Stimulated activated CD8-positive, alpha-beta memory T cell treated with anti-CD3 and anti-CD28 coated beads, Interleukin-7, amount 100 ng/mL, for 4 hours (primary cell): ENCODE measurements at places on chromosomes 13 and 19.

DNA sequence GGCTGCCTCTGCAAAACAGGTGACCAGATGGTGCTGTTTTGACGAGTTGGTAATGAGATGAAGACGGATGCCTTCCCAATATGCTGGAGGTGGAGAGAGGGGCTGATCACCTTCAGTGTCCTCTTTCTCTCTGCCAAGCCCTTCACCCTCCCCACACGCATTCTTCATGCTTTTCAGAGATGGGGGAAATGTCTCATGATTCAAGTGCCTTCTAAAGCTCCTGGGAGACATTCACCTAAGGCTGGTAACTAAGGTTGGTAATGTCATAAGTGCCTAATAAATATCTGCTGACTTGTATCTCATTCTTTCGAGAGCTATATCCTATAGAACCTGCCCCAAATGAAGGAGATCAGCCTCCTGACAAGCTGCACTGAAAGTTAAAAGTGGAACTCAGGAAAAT lies 86.2 kb upstream of the MBNL2 start:
- DNase-seq = no peak

DNA sequence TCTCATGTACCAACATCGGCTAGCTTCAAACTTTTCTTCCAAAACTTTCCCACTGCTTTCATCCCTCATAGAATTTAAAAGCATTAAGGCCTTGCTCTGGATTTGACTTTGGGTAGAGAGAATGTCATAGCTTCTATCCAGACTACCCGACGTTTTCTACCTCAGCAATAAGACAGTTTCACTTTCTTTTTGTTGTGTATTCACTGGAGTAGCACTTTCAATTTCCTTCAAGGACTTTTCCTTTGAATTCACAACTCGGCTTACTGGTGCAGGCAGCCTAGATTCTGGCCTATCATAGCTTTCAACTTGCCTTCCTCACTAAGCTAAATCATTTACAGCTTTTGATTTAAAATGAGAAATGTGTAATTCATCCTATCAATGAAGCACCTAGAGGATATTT lies 420.4 kb upstream of the GPC6 start:
- DNase-seq = no peak

DNA sequence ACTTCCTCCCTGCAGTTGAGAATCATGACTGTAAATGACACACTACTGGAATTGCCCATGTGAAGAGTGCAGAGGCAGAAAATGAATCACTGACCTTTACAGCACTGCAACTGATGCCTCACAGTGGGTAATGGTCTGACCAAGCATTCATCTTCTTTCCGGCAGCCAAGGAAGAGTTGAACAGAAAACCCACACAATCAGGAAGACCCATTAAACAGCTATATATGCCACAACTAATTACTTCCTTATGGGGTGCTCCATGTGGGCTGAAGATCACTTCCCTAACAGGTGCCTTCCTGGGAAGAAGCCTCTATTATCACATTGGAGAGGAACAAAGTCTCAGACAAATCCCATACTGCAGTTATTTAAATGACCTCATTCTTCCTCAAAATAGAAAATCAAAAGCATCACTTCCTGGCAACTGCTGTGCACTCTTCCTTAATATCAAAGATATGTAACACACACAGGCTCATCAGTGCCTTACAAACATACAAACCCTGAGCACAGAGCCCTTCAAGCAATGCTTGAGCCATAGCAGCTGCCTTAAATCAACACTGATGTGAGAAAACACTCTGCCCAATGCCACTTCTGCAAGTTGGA lies 45.8 kb downstream of the RUBCNL start:
- DNase-seq = no peak

- no peak for DNase-seq
These were observed 406.9 kb upstream of the SLC10A2 start for GRCh38 chr13:103473081-103473480.

DNA sequence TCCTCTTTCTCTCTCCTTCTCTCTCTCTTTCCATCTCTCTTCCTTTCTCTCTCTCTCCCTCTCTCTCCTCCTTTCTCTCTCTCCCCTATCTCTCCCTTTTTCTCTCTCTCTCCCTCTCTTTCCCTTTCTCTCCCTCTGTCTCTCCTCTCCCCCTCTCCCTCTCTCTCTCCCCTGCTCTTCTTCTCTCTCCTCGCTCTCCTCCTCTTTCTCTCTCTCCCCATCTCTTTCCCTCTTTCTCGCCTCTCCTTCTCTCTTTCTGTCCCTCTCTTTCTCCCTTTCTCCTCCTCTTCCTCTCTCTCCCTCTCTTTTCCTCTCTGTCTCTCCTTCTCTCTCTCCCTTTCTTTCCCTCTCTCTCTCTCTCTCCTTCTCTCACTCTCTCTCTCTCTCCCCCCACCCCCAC lies 196.6 kb downstream of the UQCRFS1 start:
- no peak for DNase-seq

DNA sequence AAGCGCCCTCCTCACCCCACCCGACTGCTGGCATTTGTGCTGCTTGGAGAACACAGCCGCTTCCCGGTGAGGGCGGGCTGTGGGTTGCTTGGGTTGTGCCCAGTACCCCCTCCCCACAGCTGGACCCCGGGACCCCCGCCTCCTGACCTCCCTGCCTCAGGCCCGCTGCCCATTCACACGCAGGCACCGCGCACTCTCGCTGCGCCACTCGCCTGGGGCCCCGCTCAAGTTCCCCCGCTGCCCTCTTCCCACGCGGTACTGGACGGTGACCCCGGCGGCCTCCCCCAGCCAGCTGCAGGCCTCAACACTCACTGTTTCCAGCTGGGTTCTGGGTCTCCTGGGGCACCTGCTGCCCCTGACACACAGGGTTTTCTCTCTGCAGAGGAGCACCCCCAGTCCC lies 16.4 kb downstream of the PLEKHJ1 start:
- DNase-seq = no peak

GRCh38 chr13:55432814-55433213 lies 1707.9 kb upstream of the PRR20A start:
- DNase-seq = no peak

GRCh38 chr19:13684021-13684420 lies 80.3 kb upstream of the MRI1 start:
- no peak for DNase-seq

DNA sequence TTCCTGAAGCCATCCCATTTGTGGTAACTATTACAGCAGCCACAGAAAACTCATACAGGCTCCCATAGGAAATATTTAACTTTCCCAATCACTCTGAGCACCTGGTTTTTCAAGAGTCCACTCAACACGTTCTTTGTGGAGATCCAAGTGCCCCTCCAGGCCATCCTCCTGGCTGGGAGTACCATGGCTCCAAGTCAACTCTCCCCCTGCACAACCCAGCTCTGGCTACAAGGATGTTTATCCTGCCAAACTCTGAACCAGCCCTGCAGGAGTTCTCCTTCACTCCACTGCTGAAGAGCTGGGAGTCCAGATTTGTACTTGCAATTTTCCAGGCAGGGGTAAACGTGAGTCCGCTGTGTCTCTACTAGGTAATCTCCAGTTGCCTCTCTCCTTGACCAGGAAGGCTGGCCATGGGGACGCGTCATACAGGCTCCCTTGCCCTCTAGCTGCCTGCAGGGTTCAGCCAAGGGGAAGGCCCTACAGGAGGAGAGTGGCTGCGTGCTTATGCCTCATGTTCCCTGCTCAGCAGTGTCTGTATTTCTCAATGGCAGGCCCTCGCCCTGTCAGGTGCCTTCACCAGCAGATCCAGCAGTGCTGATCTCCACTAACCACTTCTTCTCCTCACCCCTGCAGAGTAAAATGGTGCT lies 29.9 kb upstream of the ARGLU1 start:
- DNase-seq = no peak

DNA sequence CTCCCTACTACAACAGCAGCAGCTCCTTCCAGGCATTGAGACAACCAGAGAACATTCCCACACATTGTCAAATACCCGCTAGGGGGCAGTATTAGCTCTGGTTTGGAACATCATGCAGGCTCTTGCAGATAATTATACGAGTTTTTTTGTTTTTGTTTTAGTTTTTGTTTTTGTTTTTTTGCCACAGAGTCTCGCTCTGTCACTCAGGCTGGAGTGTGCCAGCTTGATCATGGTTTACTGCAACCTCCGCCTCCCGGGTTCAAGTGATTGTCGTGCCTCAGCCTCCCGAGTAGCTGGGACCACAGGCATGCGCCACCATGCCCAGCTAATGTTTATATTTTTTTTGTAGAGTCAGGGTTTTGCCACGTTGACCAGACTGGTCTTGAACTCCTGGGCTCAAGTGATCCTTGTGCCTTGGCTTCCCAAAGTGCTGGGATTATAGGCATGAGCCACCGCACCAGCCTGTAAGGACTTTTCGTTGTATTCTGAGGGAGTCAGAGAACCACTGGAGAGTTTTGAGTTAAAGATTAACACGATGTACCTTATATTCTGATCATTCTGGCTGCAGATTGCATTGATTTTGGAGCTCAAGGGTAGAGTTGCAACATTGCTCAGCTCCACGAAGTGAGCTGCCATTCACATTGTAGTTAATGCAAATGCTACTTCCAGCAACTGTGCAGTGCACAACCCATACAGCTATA lies 41.7 kb upstream of the CEACAM20 start:
- DNase-seq = no peak

GRCh38 chr19:8827277-8827676 lies 4.8 kb downstream of the ZNF558 start:
- no peak for DNase-seq

- DNase-seq = no peak
These were observed 1.6 kb downstream of the PLEKHG2 start for GRCh38 chr19:39413911-39414608.

DNA sequence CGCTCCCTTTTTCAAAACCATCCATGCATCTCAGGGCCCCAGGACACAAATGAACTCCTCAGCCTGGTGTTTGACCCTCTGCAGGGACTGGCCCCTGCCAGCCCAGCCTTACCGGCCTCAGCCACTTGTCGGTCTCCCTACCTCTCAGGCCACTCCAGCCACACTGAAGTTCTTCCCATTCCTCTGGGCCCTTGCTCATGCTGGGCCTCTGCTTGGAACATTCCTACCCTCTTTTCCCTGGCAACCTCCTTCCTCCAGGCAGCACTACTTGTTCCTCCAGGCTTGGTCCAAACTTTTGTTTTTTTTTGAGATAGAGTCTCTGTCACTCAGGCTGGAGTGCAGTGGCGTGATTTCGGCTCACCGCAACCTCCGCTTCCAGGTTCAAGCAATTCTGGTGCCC lies 7.6 kb upstream of the EGLN2 start:
- DNase-seq = no peak

GRCh38 chr19:33864311-33864850 lies 67.7 kb downstream of the KCTD15 start:
- no peak for DNase-seq

- no peak for DNase-seq
These were observed 36.2 kb upstream of the LRCH1 start for GRCh38 chr13:46516599-46517338.

GRCh38 chr19:43729919-43730318 lies 14.0 kb downstream of the IRGC start:
- no peak for DNase-seq

GRCh38 chr13:99265162-99265800 lies 7.1 kb upstream of the GPR18 start:
- no peak for DNase-seq

DNA sequence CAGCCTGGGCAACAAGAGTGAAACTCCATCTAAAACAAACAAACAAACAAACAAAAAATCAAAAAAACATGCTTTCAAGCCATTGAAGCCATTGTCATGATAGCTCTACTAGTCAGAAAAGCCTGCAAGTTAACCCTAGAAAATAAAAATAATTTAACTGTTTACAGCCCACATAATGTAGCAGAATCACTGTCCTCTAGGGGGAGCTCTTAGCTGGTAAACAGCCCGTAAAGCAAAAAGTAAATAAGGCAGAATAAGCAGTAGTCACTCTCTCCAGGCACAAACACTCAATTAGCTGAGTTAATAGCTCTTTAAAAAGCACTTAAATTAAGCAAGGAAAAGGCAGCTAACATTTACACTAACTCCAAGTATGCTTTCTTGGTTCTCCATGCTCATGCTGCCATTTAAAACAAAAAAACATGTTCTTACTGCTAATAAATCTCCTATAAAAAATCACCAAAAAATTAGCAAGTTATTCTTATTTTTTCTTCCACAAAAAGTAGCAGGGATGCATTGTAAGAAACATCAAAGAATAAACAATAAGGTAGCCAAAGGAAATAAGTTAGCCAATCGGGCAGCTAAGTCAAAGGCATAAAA lies 11.3 kb downstream of the LILRB4 start:
- DNase-seq = no peak

GRCh38 chr19:18433015-18433691 lies 4.8 kb downstream of the ISYNA1 start:
- DNase-seq = peak; percentile 49

DNA sequence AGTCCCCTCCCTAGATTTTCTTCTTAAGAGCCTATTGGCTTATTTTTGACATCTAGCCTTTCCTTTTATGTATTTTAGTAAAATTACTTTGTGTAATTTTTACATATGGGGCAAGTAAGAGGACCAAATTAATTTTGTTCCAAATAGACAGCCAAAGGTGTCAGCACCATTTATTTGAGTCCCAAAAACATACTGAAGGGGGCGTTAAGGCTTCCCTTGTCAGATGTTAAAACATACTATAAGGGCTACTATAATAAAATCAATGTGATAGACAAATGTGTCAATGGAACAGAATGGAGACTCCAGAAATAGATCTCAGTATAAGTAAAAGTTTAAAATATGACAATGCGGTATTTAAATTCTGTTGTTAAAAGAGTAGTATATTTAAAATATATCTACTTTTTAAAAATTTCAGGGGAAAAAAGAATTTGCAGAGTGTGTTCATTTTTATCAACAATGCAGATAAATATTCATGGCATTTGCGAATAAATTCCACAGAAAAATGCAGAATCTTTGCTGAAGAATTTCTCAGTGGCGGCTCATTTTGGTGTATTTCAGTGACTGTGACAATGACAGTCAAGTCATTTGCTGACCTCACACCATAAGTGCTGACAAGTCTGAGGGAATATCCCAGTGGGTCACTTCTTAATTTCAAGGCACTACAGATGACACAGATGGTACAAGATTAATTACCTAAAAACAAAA lies 133.7 kb downstream of the MTUS2 start:
- DNase-seq = no peak

GRCh38 chr19:48271531-48272151 lies 1.8 kb downstream of the ZNF114 start:
- DNase-seq = no peak

DNA sequence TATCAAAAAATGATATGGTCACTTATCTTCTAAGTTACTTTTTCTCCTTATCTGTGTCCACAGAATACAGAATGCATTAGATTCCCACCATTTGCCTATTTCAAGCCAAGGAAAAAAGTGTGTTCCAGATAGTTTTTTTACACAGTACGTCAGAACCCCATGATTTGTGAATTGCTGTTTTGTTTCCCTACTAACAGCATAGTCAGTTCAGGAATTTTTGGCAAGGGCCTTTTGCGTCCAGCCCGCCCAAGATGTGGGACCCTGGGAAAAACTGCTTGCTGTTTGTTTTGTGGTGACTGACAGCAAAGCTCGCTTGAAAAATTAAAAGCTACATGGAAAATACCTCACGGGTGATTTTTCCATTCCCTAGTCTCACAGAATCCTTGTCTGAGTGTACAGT lies 20.4 kb upstream of the FAM216B start:
- DNase-seq = no peak

- DNase-seq = no peak
These were observed 1.9 kb upstream of the RAX2 start for GRCh38 chr19:3773814-3774515.

GRCh38 chr19:41901707-41902360 lies 18.9 kb downstream of the ARHGEF1 start:
- no peak for DNase-seq
